ENCODE measurements at places on chromosomes 1 and 21. TPM values are rescaled to one million over a fixed set of nuclear protein-coding genes. Genes with fewer than 3 reads are reported as not detected.
A peak's percentile ranks its signal among the peaks of the same experiment; 100 is the strongest.

Gene NUCKS1
- 185 TPM for total RNA-seq

Gene USH2A
- 1.3 TPM for total RNA-seq

GRCh38 chr1:99980928-99981327, 11.1 kb downstream of the SLC35A3 start:
- DNase-seq: no peak

DNA sequence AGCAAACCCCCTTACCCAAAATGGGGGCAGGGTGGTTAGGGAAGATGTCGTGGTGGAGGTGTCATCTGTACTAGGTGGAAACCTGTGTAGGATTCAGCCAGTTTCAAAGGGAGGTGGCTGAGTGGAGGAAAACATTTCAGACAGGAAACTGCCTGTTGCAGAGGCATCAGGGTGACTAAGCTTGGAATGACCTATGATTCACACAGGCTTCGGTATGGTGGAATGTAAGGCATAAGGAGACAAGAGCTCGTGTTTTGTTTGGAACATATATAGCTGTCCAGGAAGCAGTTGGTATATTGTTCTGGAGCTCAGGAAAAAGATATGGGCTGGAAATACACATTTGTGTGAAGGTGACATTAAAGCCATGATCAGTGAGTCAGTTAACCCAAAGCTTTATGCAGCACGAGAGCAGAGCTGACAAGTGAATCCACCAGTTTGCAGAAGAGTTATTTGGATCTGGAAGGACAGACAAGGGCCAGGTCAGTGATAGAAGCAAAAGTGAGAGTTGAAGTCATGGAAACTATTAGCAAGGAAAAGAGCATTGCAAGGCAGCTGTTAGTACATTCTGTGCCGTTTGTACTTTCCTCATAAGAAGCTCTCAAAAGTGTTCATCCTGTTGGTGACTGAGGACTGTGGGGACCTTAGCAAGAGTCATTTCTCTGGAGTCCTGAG, 12.2 kb downstream of the UTP25 start:
- no peak for DNase-seq

DNA sequence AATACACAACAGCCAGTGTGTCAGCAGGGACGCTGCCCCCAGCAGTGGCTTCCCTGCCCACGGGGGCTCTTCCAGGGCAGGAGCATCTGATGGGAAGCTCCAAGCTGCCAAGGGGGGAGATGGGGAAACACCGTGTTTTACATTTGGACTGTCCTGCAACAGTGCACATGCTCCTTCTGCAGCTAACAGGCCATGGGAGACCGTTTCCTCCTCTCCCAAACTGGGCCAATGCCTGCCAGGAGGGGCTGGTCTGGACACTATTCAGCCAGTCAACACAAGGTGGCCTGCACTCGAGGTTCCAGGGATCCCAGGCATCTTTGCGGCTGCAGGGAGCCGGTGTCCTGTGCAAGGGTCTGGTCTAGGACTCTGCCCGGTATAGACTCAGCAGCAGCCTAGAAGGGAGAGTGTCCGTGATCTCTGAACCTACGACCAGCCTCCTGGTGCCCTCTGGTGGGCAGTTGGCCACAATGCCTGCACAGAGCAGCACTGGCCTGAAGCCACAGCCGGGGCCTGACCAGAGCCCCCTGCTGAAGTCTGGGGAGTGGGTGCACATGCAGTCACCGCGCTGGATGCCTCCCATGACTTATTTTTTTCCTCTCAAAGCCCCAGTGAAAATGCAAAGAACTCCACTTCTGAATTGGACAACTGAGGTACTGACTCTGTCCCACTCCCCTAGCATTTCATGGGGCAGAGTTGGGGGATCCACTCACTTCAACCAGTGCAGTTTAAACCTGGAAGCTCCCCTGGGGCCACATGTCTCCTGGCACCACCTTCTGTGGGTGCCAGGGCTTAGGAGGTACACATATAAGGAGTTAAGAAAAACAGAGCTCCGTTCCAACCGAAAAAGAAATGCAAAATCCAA, 33.3 kb downstream of the RCC2 start:
- DNase-seq: peak; percentile 77

DNA sequence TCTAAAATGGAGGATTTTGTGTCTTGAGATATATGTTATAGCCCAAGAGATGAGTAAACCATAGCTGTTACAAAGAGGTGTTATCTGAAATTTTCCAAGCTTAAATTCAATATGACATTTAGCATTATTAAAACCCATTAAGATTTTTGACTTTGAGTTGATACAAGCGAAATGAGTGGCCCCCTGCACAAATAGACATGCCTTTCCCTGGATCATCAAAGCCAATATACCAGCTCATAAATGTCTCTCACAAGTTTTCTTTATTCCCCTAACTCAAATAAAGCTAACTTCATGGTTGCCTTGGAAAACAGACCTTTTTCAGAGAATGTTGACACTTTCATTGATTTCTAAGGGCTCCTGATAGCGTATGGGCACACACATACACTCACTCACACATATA, 55.5 kb upstream of the TIAM1 start:
- no peak for DNase-seq

DNA sequence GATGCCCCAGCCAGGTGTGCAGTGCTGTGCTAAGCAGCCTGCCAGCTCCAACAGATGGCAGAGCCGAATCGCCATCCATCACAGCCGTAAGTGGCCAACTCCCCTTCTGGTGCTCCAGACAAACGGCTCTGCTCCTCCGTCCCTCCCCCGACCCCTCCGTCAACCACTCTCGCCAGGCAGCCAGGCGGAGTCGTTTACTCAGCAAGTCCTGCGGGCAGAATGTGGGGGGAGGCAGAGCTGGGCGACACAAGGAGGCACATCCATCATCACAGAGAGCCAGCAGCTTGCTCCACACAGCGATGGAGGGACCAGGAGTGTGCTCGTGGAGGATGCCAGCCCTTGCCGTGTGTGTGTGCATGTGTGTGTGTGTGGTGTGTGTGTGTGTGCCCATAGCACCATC, 206.6 kb upstream of the GRIK3 start:
- DNase-seq: no peak

- DNase-seq: no peak
Observed at GRCh38 chr1:190154744-190155143, 322.9 kb downstream of the BRINP3 start.

DNA sequence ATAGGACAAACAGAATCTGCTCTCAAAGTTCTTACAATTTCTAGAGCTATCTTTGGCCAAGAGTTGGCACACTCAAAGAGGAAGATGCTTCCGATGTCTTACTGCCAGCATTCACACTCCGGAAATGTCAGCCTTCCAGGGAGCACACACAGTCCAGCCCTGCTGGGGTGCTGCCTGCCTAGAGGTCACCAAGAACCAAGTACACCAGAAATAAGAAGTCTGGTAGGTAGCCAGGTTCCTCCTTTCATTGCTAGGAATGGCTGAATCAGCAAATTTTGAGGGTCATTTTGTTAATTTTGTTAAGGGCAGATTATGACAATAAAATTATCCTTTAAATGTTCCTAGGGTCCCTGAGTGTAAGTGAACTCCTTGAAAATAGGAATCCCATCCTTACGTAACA, 77.5 kb downstream of the PLPP3 start:
- no peak for DNase-seq

- no peak for DNase-seq
Observed at GRCh38 chr1:41360074-41360785, 1.0 kb upstream of the FOXO6 start.

All from Right ventricle myocardium inferior (tissue), 1 donor.